ENCODE measurements at places on chromosomes 1 and 21.

DNA sequence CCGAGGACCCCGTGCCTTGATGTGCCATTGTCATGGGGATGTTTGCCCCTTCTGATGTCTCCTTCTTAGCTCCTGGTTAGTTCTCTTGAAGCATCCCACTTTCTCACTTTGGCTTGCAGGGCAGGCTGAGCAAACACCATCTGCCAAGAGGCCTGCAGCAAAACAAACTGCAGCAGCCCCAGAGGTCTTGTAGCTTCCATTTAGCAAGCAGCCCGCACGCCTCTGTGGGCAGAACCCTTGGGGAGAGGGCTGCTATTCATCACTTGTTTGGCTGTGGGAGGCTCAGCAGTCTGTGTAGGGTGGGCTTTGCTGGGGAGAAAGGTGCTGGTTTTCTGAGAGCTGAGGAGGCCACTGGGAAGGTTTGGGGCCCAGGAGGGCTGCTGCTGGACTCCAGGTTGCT is 56.7 kb downstream of the KCNC4 start:
- no peak for DNase-seq

DNA sequence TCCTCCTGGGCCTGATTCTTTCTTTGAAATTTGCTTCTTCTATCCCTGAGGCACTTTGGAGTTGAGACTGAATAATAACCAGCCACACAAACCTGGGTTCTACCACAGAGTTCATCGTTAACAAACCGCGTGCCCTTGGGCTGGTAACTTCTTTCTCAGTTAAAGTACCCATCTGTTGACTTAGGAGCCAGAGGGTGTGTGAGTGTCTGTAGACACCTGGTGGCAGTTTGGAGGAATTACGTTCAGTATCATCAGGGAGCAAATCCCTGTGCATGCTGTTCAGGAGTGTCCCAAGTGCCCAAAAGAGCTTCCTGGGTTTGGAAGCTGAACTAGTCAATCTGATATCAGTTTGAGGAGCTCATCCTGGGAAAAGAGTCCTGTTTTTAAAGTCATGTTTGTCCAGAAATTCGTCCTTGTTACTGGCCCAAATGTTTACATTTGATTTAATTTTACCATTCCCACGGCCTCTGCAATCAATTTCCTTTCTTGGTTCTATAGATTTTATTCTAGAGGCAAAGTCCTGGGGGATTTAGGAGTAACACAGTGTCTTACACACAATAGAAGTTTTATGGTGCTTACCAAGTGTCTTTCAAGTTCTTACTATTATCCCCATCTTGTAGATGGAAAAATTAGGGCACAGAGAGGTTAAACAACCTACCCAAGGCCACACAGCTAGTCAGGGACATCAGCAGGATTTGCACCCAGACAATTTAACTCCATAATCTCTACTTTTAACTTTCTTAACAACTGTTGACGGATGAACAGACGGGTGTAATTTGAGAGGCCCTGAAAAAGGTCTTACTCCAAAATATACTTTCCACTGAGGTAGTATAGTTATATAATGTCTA is 26.7 kb upstream of the RPTN start:
- no peak for DNase-seq

DNA sequence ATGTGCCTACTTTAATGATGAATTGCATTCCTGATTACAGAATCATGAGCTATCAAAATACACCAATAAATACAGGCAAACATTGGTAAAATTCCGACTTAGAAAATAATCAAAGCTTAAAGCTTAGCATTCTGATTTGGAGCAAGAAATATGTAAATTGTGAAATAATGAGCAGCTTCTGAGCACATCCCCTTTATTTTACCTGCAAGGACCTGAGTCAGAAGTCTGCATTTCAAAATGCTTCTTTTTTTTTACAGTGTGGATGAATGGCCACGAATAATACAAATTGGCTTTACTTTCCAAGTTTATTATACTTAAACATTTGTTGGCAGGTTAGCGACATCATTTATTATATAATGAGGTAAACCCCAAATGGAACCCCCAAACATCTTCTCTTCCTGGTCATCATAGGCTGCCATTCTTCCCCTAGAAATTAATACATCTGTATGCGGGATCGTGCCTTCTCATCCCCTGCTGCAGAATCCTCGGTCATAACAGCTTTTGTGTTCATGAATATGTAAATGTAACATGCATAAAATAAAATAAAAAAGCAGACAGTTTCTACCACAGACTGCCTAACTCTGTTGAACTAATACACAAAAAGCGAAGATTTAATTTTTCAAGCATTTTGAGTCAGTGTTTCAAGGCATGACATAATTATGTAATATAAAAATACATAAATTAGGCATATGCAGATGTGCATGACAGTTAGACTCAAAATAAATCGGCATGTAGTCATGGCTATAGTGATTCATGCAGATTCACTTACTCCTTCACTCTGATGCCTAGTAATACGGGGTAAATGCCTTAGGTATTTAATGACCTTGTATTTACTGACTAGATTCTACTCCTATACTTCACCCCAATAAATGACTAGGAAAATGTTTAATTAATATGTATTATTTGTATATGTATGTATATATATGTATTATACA is 339.7 kb downstream of the USP25 start:
- DNase-seq = no peak

GRCh38 chr1:13754510-13755103 is 54.6 kb downstream of the PRDM2 start:
- no peak for DNase-seq

GRCh38 chr1:180157576-180158057 is 2.9 kb downstream of the QSOX1 start:
- no peak for DNase-seq

- no peak for DNase-seq
Measured at GRCh38 chr1:210882414-210883221, 251.3 kb downstream of the KCNH1 start.

- DNase-seq = no peak
Measured at GRCh38 chr1:197961449-197961848, 44.3 kb downstream of the LHX9 start.
